ENCODE measurements at places on chromosomes 1 and 21. TPM values are rescaled to one million over a fixed set of nuclear protein-coding genes. Genes with fewer than 3 reads are reported as not detected.

The CD164L2 gene
- not detected for total RNA-seq

The LRRC71 gene
- total RNA-seq: not detected

The OPRD1 gene
- not detected for total RNA-seq

The NPHS2 gene
- total RNA-seq: not detected

The TTC24 gene
- total RNA-seq: not detected

The HSPA6 gene
- total RNA-seq: 4.4 TPM

The NKAIN1 gene
- total RNA-seq: not detected

The CAMTA1 gene
- 56.7 TPM for total RNA-seq

The S100A11 gene
- 29.1 TPM for total RNA-seq

The ATAD3C gene
- not detected for total RNA-seq

The KCNE1 gene
- total RNA-seq: 0.17 TPM

The BMP8B gene
- under 0.01 TPM for total RNA-seq

The OSCP1 gene
- total RNA-seq: 12.0 TPM

The FOXJ3 gene
- total RNA-seq: 15.0 TPM

The LCE1A gene
- not detected for total RNA-seq

The HSF2BP gene
- 0.77 TPM for total RNA-seq

The PERM1 gene
- total RNA-seq: under 0.01 TPM

The MAN1C1 gene
- total RNA-seq: 4.4 TPM

The TNNT2 gene
- total RNA-seq: not detected

The DISP3 gene
- not detected for total RNA-seq

The FCRL1 gene
- not detected for total RNA-seq

The NHLH1 gene
- not detected for total RNA-seq

The OR6N1 gene
- not detected for total RNA-seq

The VANGL2 gene
- under 0.01 TPM for total RNA-seq

The KCNQ4 gene
- not detected for total RNA-seq

Data from bronchial smooth muscle cell (primary cell).